Naive B cell (primary cell): ENCODE measurements at places on chromosomes 6 and 20. TPM values are rescaled to one million over a fixed set of nuclear protein-coding genes. Genes with fewer than 3 reads are reported as not detected.

DNA sequence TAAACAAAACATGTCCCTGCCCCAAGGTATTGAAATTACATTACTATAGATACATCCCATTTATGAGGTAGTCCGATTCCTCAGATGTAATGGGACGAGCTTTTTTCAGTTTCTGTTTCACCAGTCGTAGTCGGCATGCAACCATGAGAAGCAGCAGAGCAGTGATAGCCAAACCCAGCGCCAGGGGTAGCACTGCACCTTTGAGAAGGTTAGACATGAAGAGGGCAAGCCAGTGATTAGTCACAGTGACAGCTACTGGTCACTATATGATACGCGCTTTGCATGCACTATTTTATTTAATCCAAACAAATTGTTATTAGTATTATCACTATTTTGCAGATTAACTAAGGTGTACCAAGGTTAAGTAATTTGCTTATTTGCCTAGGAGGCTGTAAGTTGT is 43.7 kb downstream of the LRP11 start:
- no peak for DNase-seq

- DNase-seq: no peak
Observed at GRCh38 chr6:56223995-56224394, 23.4 kb downstream of the COL21A1 start.

DNA sequence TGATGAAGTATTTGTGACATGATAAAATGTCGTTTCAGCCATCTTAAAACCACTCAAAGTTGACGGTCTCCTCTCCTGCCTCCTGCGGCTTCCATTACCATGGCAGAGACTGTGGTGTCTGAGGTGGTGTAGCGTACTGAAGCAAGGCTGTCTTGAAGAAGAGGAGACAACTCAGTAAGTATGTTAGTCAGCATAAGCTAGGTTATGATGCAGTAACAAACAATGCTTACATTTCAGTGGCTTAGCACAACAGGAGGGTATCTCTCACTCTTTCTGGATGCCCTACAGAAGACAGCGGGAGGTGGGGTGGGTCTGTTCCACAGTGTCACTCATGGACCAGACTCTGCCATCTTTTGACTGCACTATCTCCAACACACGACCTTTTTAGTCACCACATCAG is 174.7 kb upstream of the AHI1 start:
- DNase-seq: no peak

DNA sequence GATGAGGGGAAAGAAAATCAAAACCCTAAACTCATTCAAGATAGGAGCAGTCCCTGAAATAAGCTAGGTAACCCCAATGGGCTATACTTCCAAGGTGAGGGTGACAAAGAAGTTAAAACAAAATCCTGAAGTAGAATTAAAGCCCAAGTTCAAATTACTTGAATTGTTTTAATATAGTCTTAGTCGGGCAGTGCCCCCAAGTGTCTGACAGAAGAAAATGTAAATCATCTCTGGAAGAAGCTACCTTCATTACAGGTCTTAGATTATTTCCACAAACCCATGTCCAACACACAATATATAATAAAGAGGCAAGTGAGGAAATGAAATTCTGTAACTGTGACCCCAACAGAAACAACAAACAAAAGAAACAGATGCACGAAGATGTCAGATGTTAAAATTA is 36.8 kb upstream of the L3MBTL3 start:
- DNase-seq: no peak

DNA sequence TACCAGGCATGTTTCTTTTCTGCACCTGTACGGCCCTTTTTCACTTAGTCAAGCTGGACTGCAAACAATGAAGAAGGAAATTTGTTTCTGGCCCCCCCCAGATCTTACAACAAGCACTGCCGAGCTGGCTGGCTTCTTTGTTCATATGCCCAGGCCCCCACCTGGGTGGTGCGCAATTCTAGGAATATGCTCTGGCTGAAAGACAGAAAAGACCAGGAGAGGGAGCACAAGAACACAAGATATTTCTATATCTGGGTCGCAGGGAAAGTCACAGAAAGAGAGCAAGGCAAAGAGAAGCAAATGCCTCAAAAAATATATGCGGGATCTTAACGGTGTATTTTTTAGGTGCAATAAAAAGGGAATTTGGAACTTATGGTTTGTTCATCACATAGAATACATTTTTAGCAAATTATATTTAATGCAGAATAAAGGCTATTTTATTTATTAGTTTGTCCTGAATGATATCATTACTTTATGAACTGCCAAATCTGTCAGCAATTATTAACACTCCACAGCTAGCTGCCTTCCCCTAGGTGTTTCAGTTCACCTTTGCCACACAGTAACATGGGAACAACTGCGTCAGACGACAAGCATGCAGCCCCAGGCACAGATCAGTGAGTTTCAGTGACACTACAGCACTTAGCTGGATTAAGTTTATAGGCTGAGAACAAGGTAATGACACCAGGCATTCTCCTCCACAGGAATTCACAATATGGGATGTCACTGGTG is 76.5 kb downstream of the GJA10 start:
- DNase-seq: no peak

- DNase-seq: no peak
Observed at GRCh38 chr6:157139054-157139708, 184.1 kb downstream of the TMEM242 start.

- DNase-seq: peak; percentile 13
Observed at GRCh38 chr6:131635384-131636340, 1.4 kb upstream of the ENPP3 start.

DNA sequence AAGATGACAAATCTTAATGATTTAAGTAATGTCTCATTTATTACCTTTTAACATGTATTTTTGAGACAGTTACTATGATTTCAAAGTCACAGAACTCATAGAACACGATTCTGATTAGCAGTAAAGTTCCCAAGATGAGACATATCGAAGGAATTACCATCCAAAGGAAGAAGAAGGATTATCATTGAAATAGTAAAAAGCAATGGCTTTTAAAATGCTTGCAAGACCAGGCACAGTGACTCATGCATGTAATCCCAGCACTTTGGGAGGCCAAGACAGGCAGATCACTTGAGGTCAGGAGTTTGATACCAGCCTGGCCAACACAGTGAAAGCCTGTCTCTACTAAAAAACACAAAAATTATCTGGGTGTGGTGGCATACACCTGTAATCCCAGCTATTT is 219.2 kb downstream of the KHDC1L start:
- no peak for DNase-seq

DNA sequence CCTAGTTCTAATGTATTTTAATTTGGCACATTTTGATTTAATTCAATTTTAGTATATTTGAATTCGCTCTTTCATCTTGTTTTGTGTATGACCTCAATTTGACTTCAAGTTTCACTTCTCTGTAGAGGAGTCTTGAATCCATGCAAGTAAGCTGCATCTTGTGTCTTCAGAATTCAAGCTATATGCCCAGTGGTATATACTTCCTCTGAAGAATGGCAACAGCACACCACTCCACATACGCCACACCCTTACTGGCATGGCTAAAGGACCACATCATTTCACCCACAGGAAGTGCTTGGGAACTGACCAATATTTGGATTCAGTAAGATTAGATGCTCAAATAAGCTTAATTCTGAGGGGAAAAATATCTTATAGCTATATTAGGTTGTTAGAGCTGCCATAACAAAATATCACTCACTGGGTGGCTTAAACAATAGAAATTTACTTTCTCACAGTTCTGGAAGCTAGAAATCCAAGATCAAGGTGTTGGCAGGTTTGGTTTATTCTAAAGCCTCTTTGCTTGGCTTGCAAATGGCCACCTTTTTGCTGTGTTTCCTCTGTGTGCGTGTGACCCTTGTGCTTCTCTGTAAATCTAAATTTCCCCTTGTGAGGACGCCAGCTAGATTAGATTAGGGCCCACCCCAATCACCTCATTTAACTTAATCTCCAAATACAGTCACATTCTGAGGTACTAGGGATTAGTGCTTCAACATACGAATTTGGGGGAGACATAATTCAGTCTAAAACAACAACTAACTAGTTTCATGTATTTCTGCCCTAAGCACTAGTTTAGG is 2.8 kb upstream of the ASF1A start:
- DNase-seq: peak; percentile 50

DNA sequence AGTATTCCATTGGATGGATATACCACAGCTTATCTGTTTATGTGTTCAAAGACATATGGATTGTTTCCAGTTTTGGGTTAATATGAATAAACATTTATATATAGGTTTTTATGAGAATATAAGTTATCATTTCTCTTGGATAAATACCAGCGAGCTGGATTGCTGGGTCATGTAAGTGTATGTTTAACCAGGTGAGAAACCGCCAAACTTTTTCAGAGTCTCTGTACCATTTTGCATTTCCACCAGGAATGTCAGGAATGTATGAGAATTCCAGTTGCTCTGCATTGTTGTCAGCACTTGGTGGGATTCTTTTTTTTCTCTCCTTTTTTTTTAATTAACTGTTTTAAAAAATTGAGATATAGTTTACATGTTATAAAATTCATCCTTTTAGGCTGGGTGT is 52.1 kb downstream of the PHF20 start:
- no peak for DNase-seq

- DNase-seq: no peak
Observed at GRCh38 chr20:37565134-37565811, 37.6 kb upstream of the BLCAP start.

GRCh38 chr6:68559070-68559469 is 76.0 kb upstream of the ADGRB3 start:
- no peak for DNase-seq

- DNase-seq: no peak
Observed at GRCh38 chr20:51792960-51793359, 9.4 kb downstream of the SALL4 start.

DNA sequence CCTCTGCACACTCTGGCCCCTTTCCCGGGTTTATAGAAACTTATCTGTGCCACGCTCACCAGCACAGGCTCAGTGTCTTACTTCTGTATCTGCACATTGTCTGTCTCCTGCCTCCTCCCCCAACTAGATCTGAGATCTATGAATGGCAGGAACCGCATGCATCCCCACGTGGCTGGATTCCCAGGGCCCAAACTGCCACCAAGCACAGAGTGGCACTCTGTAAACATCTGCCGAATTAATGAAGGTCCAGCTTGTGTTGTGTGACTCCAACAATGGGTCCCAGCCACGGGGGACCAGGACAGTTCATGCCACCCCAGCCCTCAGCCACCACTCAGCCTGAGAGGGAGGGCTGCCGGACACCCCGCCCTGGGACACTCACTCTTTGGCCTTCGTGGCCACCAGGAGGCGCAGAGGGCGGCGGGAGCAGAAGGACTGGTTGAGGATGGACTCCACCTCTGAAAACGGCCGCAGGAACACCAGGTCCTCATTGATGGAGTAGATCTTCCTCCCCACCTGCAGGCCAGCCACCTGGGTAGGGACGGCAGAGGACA is 171.1 kb downstream of the PREX1 start:
- no peak for DNase-seq

GRCh38 chr6:147418523-147418922 is 90.0 kb upstream of the SAMD5 start:
- DNase-seq: no peak

GRCh38 chr20:25081065-25081729 is 744 bp downstream of the VSX1 start:
- DNase-seq: no peak

- DNase-seq: peak; percentile 49
Observed at GRCh38 chr6:7154341-7155139, 46.8 kb downstream of the RREB1 start.

DNA sequence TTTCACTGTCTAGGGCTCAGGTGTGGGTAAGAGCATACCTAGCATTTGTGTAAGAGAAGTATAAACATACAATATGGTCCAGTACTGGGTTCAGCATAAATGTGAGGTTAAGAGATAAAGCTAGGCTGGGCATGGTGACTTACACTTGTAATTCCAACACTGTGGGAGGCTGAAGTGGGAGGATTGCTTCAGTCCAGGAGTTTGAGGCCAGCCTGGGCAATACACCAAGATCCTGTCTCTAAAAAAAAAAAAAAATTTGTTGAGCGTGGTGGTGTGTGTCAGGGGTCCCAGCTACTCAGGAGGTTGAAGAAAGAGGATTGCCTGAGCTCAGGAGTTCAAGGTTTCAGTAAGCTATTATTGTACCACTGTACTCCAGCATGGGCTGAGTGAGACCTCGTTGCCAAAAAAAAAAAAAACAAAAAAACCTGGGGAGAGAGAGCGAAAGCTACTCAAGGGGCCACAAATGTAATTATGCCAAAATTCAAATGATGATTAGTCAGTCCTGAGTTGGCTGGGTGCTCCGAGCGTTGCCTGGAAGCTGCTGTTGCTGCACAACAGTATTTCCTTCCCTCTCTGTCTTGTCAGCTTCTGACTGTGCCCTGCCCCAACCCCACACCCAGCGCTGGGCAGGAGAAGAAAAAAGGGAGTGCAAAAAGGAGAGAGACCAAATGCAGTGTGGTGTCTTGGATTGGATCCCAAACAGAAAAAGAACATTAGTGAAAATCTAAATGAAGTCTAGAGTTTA is 24.0 kb downstream of the CMTR1 start:
- DNase-seq: no peak

DNA sequence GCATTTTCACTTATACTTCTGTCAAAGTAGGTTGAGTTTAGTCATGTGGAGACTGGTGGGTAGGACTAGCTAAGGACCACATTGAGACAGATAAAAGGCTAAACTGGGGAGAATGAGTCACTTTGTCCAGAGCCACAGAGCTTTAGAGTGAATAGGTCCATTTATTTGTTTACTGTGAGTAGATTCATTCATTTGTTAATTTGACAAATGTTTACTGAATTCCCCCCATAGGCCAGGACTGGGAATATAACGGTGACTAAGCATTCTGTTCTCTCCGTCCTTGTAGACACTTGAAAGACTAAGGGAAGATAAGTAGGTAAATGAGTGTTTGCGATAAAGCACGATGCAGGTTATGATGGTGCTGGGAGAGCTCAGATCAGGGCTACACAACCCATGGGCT is 699.7 kb upstream of the ID4 start:
- no peak for DNase-seq

DNA sequence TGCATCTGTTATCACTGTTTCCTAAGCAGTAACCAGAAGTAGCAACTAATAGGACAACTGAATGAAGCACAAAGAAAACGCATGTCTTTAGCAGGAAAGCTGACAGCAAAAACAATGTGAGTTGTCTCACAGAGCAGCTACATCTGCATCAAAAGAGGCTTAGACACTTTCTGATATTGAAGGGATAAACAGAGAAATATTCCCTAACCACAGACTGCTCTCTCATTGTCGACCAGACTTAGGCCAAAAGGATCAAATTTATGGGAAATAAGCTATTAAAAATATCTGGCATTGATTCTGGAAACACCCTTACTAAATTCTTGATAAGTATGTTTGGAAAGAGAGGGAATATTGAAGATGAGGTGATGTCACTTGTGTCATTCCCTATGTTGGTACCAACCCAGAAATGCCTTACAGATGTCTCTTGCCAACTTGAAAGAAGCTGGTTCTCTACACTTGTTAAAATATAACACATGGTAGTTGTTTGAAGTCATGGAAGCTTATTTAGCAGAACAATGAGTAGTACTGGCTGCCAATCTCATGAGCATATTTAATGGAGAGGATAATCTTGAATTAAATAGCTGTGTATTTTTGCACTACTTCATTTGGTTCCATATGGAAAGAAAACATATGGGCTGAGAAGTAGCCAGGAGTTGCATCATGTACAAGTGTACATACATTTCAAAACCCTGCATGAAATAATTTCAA is 929.3 kb upstream of the MAN1A1 start:
- no peak for DNase-seq

Gene HLA-DOB
- 669 TPM for polyA plus RNA-seq

Gene POU5F1
- not detected for polyA plus RNA-seq

Gene BMP6
- polyA plus RNA-seq: 1.0 TPM

Gene PPIL6
- 3.4 TPM for polyA plus RNA-seq

Gene PAK5
- polyA plus RNA-seq: not detected

Gene BTN1A1
- 0.19 TPM for polyA plus RNA-seq

Gene TNFAIP3
- 44.5 TPM for polyA plus RNA-seq

Gene SOX4
- polyA plus RNA-seq: 1.8 TPM

Gene MICB
- polyA plus RNA-seq: 4.4 TPM

Gene ZNF512B
- polyA plus RNA-seq: 0.29 TPM

Gene MRPL2
- polyA plus RNA-seq: 51.0 TPM

Gene PPP1R14C
- polyA plus RNA-seq: not detected
